RPMI7951 (cell line): ENCODE measurements at places on chromosomes 5 and 9.

DNA sequence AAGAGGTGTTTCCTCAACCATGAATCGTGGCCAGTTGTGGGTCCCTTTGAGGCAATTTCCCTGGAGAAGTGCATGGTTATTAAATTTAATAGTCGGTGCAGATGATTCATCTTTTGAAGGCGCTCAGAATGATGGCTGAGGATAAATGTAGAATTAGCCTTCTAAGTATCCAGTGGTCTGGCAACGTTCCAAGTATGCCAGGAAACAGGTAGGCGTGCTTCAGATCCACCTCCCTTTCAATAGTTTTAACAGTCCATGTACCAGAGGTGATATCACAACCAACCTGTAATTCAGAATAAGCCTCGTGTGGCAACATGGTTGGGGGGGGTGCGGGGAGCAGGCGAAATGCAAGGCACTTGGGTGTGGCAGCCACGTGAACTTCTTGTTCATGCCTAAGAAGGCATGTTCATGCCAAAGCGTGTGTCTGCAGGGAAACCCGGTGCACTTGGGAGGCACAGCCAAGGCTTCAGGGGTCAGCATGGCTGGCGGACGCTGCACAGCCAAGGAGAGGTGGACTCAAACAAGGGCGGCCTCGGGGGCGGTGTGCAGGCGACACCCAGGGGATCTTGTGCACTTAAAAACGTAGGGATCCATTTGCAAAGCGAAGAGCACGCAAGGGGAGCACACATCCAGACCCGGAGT, 5.2 kb upstream of the NKD2 start:
- DNase-seq, result peak; percentile 59

DNA sequence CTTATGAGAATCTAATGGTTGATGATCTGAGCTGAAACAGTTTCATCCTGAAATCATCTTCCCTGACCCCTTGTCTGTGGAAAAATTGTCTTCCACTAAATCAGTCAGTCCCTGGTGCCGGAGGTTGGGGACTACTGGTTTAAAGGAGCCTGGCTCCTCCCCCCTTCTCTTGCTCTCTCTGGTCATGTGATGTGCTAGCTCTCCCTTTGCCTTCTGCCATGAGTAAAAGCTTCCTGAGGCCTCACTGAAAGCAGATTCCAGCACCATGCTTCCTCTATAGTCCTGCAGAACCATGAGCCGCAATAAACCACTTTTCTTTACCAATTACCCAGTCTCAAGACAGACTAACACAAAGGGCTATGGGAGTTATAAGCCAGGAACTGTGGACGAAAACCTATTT, 54.7 kb downstream of the RASA1 start:
- DNase-seq, result no peak

GRCh38 chr5:96997265-96997859, 61.5 kb downstream of the LNPEP start:
- DNase-seq, result peak; percentile 44

GRCh38 chr9:4555236-4555635, 65.0 kb downstream of the SLC1A1 start:
- DNase-seq, result peak; percentile 24

GRCh38 chr5:173217626-173218397, 17.2 kb downstream of the NKX2-5 start:
- DNase-seq, result no peak

GRCh38 chr5:98810206-98810605, 36.7 kb downstream of the RGMB start:
- DNase-seq, result no peak

DNA sequence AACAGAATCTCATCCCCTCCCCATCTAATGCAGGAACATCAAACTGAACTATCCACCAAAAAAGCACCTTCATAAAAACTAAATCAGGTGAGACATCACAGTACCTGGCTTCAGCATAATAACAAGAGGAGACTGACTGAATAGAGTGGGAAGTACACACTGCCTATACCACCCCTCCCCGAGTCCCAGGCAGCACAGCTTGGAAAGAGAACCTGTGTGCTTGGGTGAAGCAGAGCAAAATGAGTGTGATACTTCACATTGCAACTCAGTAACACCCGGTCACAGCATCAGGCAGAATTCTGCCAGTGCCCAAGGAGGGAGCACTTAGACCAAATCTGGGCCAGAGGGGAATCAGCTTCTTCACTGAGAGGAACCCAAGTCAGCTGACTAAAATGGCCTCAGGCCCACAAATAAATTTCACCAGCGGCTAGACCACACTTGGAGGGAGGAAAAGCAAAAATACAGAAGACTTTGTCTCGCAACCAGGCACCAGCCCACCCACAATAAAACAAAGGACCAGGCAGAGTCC, 69.3 kb upstream of the OR2K2 start:
- DNase-seq, result no peak

DNA sequence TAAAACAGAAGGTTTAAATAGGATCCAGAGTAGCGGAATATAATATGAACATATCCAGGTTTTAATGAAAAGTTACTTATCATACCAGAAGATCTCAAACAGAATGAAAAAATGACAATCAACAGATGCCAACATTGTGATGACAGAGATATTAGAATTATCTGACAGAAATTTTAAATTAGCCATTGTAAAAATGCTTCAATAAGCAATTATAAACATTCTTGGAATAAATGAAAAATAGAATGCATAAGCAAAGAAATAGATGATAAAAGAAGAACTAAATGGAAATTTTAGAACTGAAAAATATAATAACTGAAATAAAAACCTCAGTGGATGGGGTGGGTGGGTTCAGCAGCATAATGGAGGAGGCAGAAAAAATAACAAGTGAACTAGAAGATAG, 37.2 kb downstream of the ZMAT2 start:
- no peak for DNase-seq

DNA sequence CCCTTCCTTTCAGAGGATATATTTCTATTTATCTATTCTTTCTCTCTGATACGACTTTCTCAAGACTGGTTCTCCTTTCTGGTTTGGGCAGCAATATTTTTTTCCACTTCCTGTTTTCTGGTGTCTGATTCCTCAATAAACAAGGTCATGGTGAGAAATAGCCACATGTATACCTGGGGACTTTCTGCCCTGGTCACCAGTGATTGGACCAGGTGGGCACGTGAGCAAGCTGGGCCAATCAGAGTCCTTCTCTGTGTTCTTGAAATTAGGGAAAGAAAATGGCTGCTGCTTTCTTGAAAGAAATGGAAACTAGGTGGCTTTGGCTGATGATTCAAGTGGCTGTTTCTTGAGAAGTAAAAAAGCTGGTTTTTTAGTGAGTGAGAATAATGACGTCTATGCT, 18.4 kb upstream of the GSN start:
- DNase-seq, result no peak

GRCh38 chr9:38423273-38423972, 831 bp downstream of the IGFBPL1 start:
- DNase-seq, result no peak

- DNase-seq, result peak; percentile 73
Measured at GRCh38 chr9:113808391-113809358, 67.4 kb upstream of the ZNF618 start.

GRCh38 chr5:27290172-27290571, 251.8 kb upstream of the CDH9 start:
- DNase-seq, result no peak

GRCh38 chr9:118038713-118039112, 334.5 kb downstream of the TLR4 start:
- DNase-seq, result no peak

DNA sequence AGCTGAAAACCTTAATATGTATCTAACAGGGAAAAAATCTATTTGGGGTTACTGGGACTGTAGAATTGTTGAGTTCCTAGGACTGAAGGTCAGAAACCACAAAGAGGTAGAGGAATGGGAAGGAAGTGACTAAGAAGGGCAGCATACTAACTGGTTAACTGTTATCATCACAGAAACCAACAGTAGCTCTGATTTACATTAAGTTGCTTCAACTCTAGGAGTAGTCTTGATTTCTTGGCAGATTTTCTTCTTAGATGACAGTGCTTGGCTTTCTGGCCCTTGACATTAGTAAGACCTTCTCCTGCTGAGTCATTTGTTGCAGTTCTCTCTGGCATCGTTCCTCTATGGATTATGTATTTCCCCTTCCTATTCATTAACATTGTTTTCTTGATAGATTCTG, 116.1 kb upstream of the RASA1 start:
- DNase-seq, result peak; percentile 95

DNA sequence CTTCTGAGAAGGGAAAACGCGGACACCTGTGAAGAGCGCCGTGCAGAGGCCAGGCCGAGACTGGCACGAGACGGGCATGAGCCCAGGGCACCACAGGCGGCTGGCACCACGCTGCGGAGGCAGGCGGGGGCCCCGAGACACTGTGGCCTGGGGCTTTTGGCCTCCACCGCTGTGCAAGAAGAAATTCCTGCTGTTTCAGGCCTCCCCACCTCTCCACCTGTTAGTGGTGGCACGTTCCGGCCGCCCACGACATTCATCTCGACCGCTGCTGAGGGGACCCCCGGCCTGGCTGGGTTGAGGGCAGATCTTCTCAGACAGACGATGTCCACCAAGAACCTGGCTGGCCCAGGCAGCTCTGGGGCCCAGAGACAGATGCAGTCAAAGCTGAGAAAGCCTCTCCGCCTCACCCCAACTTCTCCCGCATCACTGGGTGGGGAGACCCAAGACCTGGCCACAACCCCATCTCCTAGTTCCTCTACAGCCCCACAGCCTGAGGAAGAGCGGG, 11.5 kb downstream of the NACC2 start:
- DNase-seq, result no peak

- DNase-seq, result peak; percentile 80
Measured at GRCh38 chr5:141821430-141821925, 56.7 kb downstream of the PCDH1 start.

- no peak for DNase-seq
Measured at GRCh38 chr9:136784249-136784996, 6.7 kb upstream of the TMEM141 start.

GRCh38 chr5:16784843-16785791, 151.0 kb downstream of the MYO10 start:
- DNase-seq, result peak; percentile 49

DNA sequence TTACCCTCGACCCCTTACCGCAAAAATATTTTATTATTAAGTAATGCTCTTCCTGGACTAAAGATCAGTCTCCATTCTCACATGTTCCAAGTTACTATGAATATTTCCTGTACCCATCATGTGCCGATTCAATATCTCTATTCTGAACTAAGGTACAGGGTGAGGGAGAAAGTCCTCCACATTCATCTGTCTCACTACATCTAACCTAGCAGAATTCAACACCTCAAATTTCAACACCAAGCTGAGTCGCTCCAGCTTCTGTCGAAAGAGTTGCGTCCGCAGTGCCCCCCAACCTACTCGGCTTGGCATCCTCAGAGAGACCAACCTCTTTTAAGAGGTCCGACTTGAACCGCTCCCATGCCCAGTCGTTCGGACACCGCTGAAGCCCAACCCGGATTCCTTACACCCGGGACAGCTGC, 1.0 kb downstream of the CERT1 start:
- DNase-seq, result no peak

DNA sequence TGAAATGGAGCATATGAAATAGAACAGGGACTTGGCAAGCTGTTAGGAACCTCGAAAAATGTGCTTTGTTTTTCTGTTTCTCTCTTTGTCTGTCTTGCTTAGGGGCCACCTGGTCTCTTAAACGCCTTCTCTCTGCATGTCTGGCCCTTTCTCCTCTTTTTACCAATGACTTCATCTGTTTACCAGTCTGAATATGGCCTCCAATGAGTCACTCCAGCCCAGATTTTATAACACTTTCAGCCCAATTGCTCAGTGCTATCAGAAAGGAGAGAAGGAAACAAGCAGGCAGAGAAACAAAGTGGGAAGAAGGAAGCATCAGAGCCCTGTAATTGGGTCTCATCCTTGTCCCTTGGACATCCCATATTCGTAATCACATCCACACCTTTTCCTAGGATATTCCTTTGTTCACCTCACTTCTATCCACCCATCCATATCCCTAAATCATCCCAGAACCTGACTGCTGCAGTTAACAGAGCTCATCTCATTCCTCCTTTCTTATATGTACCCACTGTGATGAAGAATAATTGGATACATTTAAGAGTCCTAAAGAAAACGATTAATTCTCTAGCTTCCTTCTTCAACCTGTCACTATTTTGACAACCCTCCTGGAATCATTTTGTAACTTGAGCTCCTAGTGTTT, 151.8 kb upstream of the GPR151 start:
- DNase-seq, result peak; percentile 1

GRCh38 chr9:88446728-88447127, 58.5 kb downstream of the SPIN1 start:
- DNase-seq, result no peak

DNA sequence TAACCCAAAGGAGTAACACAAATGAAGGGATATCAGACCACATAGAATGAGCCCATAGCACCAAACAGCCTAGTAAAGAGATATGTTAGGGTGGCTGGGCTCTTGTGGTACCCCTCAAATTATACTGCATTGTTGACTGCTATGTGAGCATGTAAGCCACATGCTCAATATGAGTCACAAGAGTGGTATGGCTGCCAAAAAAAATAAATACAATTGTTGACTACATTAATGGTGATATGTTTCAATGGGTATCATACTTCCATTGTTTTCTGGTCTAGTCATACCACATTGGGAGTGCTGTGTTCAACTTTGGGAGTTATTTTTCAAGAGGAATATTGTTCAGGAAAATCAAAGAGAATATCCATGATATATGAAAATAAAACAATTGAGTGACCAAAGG, 162.4 kb upstream of the PIK3R1 start:
- DNase-seq, result peak; percentile 61

DNA sequence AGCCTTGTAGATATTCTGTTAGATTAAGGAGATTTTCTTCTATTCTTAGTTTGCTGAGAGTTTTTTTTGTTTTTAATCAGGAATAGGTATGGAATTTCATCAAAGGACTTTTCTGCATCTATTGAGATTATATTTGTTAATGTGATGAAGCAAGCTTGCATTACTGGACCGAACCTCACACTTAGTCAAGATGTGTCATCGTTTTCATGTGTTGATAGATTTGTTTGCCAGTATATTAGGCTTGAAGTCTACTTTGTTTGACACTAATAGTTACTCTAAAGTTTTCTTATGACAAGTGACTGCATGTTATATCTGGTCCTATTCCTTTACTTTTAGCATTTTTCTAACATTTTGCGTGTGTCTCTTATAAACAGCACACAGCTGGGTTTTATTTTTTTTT, 12.4 kb upstream of the HACD4 start:
- no peak for DNase-seq

GRCh38 chr9:116360016-116360415, 206.4 kb downstream of the PAPPA start:
- DNase-seq, result no peak

DNA sequence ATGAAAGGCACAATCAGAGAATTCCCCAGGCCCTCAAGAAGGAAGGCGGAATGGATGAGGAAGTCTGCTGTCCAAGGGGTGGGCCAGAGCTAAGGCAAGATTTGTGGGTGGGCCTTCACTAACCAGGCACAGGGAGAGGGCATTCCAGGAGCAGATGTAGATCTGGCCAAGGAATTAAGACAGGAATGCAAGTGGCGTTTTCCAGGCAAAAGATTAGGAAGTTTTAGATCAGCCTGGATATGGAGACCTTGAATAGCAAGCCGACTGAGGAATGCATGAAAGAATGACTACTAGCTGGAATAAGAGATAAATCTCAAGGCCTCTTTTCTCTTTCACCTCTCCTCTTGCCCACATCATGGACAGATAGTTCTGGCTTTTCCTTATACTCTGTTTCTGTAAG, 68.5 kb downstream of the GHR start:
- no peak for DNase-seq
